ENCODE measurements at places on chromosomes 11 and 22. TPM values are rescaled to one million over a fixed set of nuclear protein-coding genes. Genes with fewer than 3 reads are reported as not detected.
A peak's percentile ranks its signal among the peaks of the same experiment; 100 is the strongest.

DNA sequence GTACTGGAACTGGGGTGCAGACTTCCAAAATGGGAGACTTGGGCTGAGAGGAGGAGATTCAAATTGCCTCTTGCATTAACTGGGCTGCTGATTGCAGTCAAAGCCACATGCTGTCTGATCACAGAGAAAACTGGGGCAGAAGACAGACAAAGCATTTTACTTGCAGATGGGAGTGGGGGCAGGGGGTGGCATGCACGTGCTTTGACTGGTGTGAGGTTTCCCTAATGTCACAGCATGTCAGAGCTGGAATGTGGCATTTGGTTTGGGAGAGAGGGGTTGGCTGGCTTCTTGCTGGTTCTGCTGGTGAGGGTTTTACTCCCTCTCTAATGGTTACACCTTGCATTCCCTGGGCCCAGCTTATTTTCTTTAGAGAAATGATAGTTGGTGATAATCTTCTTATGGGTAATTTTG is 2.9 kb downstream of the TUB start:
- DNase-seq = no peak

- no peak for DNase-seq
Measured at GRCh38 chr22:37165940-37166674, 16.4 kb upstream of the IL2RB start.

- DNase-seq = no peak
Measured at GRCh38 chr22:39239561-39240423, 5.0 kb downstream of the PDGFB start.

- DNase-seq = no peak
Measured at GRCh38 chr11:75859614-75860013, 44.6 kb downstream of the UVRAG start.

- no peak for DNase-seq
Measured at GRCh38 chr11:22624742-22625447, 728 bp downstream of the FANCF start.

DNA sequence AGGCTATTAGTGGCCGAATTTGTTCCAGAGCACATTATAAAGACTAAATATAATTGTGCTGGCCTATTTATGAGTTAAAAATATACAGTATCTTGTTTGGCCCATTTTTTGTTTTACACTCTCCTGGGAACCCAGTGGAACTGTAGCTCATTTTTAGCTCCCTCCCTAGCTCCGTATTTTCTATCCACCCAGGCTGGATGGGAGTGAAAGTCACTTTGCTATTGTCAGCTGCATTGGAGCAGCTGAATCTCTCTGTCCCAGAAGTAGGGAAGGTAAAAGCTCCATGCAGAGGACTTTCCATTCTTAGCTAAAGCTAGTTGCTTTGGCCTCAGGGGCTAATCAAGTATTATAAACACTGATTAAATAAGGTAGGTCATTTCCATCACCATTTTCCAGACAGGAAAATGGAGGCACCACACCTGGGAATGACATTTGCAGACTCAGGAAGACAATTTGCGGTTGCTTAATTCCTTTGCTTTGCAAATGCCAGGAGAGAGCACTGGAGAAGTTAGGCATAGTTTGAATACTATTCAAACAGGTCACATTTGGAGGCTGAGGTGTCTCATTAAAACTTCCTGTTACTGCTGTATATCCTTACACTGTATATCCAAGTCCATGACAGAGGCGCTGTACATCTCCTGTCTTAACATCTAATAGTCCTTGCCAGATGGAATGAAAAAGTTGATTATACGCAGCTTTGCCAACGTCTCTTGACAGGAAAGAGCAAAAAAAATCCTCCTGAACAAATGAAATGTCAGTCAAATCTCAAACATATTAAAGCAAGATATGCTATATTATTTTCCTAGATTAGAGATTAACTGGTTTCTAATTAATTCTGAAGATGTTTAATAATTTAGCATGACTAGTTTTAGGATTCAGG is 338.1 kb upstream of the KIRREL3 start:
- DNase-seq = no peak

DNA sequence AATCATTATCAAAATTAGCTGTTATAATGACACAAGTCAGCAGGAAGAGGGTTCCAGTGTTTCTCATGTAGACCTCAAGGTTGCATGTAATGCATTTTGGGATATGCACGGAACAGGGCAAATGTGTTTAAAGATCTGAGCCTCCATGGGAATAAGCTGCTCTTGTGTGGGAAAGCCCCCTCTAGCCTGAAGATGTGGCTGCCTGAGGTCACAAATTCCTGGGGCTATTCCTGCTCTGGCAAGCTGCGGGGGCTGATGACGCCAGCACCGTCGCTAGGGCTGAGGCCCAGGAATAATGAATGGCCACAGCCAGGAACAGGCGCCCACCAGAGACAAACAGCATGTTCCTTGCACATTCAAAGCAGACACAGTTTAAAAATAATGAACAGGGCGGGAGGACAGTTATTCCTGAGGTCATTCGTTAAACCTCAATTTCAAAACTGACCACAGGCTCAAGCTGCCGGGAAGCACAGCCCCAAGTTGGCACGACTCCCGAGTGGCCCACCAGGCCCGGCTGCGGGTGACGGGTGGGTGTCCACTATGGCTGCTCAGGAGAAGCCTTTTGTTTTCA is 11.7 kb downstream of the OSBPL5 start:
- peak; percentile 29 for DNase-seq

PNPLA5 gene
- total RNA-seq = not detected

C11orf97 gene
- total RNA-seq = not detected

GRCh38 chr11:128156486-128156885 is 430.9 kb downstream of the ETS1 start:
- peak; percentile 85 for DNase-seq

OR10A2 gene
- not detected for total RNA-seq

ROBO4 gene
- total RNA-seq = 1.4 TPM

TMEM191B gene
- total RNA-seq = not detected

MMP1 gene
- total RNA-seq = 3.8 TPM

- no peak for DNase-seq
Measured at GRCh38 chr22:24506802-24507438, 11.8 kb downstream of the UPB1 start.

GRCh38 chr11:117691218-117691514 is 105.8 kb downstream of the DSCAML1 start:
- no peak for DNase-seq

- no peak for DNase-seq
Measured at GRCh38 chr22:27201741-27202140, 544.4 kb downstream of the MIAT start.

CFAP68 gene
- total RNA-seq = 20.0 TPM

VPREB3 gene
- total RNA-seq = not detected

- no peak for DNase-seq
Measured at GRCh38 chr22:18905540-18906409, at the start of gene DGCR6. Gene DGCR6, plus strand, starts transcription at chr22:18906320. Its CDS starts 55 bp downstream, at chr22:18906375.

DNA sequence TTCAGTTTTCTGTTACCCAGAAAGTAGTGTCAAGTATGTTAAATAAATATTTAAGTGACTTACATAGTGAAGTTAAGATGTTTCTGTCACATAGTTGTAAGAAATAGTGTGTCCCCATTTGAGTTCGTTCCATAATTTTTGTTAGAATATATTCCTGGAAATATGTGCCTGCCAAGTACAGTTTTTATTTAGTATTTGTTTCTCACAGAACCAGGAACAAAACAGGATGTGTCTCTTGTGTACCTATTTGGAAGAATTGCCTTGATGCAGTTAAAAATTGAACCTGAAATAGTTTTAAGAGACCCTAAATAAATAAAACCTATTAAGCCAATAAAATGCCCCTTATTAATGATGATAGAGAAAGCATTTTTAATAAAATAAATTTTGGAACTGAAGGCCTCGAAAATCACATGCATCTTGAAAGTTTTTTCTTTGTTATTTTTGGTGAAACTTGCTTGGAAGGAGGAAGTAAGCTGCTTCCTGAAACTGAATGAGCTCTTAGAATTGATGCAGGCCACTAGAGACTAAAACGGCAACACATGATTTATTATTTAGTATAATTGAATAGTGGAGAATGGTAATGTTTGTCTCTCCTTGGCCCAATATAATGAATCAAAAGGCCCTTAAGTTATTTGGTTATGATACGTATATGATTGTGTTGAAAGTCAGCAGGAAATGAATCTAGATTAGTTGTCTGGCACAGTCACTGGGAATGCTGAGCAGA is 55.9 kb downstream of the SWAP70 start:
- no peak for DNase-seq

DNA sequence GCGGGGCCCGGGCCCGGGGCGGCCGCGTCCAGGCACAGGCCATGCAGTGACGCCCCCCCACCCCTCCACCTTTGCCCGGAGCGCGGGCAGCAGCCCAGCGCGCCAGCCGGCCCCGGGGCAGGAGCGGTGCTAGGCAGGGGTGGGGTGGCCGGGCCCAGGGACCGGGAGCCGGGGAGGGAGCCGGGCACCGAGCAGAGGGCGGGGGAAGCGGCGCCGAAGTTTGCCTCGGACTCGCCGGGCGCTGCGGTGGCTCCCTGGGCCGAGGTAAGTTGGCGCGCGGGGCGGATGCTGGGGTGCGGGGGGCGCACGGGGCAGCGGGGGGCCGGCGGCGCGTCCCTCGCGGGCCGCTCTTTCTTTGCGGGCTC is 332 bp downstream of the TEAD1 start:
- no peak for DNase-seq

- DNase-seq = no peak
Measured at GRCh38 chr22:33166206-33166605, 108.0 kb upstream of the SYN3 start.

DNA sequence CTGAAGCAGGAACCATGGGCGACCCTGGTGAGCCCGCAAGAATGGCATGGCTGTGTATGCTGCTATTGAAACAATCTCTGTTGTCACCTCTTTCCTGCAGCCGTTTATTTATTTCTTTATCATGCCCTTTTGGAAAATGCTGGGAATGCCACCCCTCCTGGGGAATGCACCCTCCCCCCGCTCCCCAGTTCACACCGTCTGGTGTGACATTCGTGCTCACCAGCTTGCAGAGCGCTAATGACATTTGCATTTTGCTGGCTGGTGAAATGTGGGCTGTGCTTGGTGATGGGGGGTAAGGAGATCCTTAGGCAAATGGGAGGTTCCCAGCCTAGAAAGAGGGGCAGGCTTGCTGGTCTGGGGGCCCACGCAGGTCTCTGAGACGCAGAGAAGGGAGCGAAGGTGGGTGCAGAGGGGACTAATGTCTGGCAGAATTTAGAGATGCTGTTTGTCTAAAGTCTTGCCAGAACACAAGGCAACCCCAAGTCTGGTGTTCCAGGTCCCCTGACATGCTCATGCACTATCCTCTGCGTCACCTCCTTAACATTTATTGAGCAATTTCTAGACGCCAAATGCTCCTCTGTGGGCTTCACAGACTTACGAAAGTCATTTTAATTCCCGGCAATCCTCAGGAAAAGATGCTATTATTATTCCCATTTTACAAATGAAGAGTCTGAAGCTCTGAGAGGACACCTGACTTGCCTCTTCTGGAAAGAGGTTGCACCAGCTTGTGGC is 91.7 kb downstream of the TP53I11 start:
- DNase-seq = no peak

DNA sequence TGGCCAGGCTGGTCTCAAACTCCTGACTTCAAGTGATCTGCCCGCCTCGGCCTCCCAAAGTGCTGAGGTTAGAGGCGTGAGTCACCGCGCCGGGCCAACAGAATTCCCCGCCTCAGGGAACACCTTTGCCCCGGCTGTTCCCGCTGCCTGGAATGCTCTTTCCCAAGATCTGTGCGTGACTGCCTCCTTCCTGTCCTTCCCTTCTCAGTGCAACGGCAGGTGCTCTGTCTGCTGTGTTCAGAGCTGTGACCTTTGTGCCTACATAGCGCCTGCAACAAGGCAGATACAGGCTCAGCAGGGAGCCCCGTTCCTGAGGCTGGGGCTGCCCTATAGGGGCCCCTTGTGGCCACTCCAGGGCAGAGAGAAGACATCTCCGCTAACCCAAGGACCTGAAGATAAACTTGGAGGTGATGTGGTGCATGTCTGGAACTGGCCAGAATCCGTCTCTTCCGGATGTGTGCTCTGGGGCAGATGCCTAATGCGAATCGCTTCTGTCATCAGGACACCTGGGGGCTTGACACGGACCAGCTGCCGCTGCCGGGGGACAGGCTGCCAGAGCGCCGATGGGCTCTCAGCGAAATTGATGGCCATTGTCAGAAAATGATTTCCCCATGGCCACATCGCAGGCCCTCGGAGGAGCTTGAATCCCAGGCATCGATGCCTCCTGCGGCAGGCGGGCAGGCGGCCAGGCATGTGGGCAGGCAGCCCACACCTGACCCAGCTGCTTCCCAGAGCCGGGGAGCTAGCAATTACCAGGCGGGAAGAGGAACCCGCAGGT is 43.5 kb upstream of the TCF20 start:
- DNase-seq = peak; percentile 78

GRCh38 chr11:111204211-111204610 is 41.3 kb upstream of the POU2AF2 start:
- no peak for DNase-seq

- DNase-seq = no peak
Measured at GRCh38 chr22:48254311-48254873, 1491.9 kb downstream of the TBC1D22A start.

DNA sequence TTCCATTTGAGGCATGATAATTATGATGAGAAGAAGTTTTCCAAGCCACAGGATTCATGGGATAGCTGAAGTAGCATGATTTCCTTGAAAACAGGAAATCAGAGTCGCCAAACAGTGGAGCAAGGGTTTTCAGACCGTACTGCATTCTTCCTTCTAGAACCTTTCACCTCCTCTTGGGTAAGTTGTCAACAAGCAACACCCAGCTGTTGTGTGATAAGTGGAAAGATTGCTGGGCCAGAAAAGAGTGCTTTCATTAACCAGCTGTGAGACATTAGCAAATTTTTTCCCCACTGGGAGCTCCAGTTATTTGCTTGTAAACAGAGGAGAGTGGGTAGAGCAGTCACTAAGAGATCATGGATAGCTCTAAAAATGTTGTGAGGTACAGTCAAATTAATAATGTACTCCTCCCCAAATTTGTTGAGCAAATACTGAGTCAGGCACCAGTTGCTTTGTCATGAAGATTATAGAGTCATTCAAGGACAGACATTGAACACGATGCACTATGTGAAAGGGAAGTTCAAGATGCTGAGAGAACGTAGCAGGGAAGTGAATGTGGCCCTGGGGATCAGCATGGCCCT is 11.7 kb upstream of the MPEG1 start:
- no peak for DNase-seq

- no peak for DNase-seq
Measured at GRCh38 chr22:50705219-50705691, 32.6 kb downstream of the SHANK3 start.

GRCh38 chr11:64793271-64794160 is 9.5 kb downstream of the MAP4K2 start:
- no peak for DNase-seq

GRCh38 chr11:108012139-108012725 is 3.5 kb downstream of the CUL5 start:
- no peak for DNase-seq

GRCh38 chr11:504053-504993 is 2.7 kb downstream of the RNH1 start:
- DNase-seq = no peak

- DNase-seq = no peak
Measured at GRCh38 chr11:15780837-15781236, 575.5 kb downstream of the SOX6 start.
